NCI-H187 treated with DMSO at 0.1 percent for 48 hours (cell line): ENCODE measurements at places on chromosomes 13 and 19.

DNA sequence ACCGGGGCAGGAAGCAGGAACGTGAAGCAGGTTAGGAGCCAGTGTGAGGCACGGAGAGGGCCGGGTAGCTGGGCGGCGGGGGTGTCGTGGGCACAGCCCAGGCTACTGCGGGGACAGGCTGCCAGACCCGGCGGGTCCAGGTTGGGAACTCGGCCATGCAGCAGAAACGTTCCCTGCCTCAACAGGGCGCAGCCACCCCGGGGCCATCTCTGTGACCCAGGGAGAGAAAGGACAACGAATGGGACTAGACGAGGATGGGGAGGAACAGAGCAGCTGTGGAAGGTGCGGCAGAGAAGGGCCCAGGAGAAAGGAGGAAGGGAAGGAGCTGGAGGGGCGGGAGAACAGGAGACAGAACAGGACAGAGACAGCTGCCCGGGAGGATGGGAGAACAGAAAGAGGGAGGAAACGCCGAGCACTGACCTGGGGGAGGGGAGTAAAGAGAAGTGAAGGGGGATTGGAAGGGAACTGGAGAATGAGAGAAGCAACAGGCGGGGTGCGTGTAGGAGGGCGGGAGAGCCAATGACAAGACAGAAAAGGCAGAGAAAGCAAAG lies 12.9 kb upstream of the GARIN5A start:
- DNase-seq: no peak

GRCh38 chr19:8681345-8682029 lies 17.1 kb downstream of the ACTL9 start:
- no peak for DNase-seq

- no peak for DNase-seq
These were observed 26.9 kb upstream of the TMEM160 start for GRCh38 chr19:47075179-47075810.

- DNase-seq: no peak
These were observed 11.4 kb downstream of the PIAS4 start for GRCh38 chr19:4018775-4019504.

DNA sequence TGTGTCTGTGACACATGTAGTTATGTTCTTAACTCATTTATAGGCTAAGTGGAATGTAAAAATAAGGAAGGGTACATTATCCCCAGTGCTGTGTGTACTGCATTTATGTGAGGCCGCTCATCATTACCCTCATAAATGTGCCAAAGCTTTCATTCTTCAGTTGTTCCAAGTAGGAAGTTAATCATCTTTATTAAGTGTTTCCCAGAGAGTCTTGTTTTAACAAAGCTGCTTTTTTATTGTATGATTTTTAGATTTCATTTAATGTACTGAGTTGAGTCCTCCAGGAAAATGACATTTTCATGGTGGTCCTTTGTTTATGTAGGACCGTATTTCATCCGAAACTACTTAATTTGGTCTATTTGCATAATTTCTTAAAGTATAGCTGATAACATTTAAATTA lies 379.8 kb downstream of the DLEU7 start:
- DNase-seq: no peak

- DNase-seq: no peak
These were observed 1.6 kb downstream of the PKN1 start for GRCh38 chr19:14434543-14435319.

DNA sequence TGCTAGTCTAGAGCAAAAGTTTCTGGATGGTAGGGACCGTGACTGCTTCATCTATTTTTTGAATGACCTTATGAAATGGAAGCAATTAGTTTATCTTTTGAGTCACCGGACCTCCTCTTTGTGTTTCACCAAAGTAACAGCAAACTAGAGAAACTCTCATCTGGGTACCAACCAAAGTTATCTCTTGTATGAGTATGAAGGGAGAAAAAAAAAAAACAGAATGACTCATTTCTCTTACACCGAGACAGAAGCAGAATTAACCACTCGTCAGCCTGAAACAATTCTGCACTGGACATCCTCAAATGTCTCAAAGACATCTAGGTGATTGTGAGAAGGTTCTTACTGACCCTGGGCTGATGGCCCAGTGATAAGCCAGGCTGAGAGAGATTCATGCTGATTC lies 18.3 kb downstream of the ZNF100 start:
- no peak for DNase-seq

- DNase-seq: no peak
These were observed 20.1 kb downstream of the ZNF763 start for GRCh38 chr19:11984986-11985385.

DNA sequence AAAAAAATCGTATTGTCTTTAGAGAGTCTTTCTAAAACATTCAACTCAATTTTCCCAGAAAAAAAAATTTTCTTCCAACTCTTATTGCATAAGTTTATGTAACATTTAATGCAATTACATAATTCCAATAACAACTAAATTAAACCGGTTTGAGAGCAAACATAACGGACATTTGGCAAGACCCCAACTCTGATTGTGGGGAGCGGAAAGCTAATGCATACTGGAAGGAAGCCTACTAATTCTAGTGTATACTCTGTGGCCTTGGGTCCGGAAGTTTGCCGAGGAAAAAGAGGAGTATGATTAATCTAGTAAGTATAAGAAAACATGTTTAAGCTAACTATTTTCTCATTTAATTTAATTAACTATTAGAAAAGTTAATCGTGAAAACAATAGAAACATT lies 21.3 kb upstream of the MIR17HG start:
- no peak for DNase-seq

GRCh38 chr19:35264268-35265125 lies 4.3 kb upstream of the USF2 start:
- DNase-seq: no peak

DNA sequence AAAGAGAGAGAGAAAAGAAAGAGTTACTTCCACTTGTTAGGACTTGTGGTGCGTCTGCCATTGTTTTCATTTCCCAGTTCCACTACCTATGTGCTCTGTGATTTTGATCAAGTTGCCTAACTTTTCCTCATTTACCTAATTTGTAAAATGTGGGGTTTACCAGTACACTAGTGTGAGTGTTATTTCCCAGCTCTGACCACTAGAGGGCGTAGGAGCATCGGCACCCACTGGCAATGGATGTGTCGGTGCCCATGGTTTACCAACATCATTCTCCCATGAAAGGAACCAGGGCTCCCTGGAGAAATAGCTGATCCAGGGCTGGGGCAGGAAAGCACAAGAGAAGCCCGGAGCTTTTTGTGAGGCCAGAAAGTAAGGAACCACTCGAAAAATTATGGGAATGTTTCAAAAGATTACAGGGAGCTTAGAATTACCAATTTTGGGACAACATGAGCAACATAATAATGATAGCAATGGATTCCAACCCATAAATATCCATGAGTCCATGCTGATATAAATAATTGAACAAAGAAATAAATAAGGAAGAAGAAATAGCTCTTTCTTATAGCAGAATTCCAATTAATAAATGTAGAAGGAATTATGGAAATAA lies 15.1 kb upstream of the CEACAM4 start:
- DNase-seq: peak; percentile 14

- DNase-seq: no peak
These were observed 18.0 kb upstream of the CD70 start for GRCh38 chr19:6608940-6609339.

DNA sequence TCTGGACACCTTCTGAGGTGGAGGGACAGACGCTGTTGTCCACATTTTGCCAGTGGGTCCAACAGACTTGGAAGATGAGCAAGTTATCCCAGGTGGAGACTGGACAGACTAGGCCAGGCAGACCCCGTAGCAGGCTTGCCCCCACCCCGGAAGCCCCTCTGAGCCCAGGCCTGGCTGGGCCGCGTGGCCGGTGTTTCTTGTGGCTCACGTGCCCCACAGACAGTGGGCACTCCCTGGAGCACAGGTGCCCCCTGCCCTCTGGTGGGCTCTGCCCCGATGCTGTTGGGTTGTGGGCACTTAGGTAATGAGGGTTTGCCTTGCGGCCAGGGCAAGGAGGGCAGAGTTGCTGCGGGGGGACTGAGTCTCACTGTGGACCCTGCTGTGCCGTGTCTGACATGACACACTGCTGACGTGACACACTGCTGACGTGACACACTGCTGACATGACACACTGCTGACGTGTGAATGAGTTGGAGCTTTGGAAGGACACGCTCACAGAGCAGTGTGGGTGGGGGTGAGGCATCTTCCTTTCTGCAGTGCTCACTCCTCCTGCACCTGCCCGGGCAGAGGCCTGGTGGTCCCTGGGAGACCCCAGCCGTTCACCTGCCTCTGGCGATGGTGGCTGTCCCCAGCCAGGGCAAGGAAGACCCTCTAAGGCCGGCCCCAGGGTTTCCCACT lies 25.1 kb downstream of the DOT1L start:
- no peak for DNase-seq

- no peak for DNase-seq
These were observed 60.5 kb downstream of the SPATA13 start for GRCh38 chr13:24221007-24221406.

DNA sequence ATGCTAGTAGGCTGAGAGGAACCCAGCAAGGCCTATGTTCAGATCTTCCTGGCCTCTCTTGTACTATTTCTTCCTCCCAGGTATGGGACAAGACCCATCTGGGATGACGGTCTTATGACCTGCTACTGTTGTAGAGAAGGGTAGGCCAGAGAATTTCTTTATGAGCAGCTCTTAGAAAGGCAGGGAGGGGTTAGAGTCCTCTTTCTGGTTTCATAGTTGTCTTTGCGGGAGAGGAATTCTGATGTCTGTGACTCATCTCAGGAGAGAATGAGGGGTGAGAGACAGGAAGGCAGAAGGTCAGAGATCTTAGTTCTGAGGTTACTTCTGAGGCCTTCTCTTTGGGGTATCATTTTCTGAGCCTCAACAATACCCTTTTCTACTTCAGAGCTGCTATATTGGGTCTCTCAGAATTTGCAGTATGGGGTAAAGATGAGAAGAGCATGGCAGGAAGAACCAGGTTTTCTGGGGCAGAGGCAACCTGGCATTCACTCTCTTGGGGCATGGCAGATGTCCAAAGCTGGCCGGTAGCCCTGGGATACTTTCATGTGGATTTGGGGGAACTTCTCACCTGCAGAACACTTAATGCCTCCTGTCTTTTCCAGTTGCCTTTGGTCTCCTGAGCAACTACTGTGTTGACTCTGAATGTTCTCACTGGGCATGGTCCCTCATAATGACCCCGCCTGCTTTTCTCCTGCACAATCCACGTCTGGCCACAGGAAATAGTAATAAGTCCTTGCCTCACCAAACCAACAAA lies 154.4 kb downstream of the GGACT start:
- DNase-seq: no peak

- no peak for DNase-seq
These were observed 5.8 kb downstream of the SPHK2 start for GRCh38 chr19:48624791-48625723.

DNA sequence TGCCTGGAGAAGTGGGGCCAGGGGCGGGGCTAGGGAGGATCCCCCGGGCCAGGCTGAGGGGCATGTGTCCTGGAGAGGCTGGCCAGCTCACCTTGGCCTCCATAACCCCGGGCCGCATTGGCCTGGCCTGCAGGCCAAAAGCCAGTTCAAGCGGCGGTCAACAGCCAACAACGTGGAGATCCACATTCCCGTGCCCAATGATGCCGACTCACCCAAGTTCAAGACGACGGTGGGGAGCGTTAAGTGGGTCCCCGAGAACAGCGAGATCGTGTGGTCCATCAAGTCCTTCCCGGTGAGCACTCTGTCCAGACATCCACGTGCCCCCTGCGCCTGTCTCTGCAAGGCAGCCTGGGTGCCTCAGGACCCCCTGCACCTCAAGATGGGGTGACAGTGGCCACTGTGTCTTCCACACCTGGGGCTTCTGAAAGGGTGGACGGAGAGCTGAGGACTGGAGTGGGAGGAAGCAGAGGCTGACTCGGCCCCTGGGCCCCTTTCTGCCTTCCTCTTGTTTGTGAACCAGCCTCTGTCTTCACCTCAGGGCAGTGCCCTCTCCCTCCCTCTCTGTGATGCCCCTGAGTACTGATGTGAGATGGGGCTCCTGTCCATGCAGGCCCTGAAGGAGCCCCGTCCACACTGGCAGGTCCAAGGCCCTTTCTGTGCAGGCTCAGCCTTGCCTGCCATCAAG lies 31.1 kb downstream of the AP1M1 start:
- DNase-seq: no peak

DNA sequence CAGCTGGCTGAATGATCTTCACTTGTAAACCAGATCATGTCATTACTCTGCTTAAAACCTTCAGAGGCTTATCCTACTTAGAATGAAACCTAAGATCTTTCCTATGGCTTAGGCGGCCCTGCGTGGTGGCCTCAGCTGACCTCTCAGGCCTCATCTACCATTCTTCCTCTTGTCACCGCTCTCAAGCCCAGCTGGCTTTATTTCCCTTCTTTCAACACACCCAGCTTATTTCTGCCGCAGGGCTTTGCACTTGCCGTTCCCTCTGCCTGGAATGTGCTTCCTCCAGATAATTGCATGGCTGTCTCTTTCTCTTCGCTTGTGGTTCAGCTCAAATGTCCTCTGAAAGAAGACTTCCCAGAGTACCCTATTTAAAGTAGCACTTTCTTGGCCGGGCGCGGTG lies 3.6 kb upstream of the ASF1B start:
- DNase-seq: no peak

DNA sequence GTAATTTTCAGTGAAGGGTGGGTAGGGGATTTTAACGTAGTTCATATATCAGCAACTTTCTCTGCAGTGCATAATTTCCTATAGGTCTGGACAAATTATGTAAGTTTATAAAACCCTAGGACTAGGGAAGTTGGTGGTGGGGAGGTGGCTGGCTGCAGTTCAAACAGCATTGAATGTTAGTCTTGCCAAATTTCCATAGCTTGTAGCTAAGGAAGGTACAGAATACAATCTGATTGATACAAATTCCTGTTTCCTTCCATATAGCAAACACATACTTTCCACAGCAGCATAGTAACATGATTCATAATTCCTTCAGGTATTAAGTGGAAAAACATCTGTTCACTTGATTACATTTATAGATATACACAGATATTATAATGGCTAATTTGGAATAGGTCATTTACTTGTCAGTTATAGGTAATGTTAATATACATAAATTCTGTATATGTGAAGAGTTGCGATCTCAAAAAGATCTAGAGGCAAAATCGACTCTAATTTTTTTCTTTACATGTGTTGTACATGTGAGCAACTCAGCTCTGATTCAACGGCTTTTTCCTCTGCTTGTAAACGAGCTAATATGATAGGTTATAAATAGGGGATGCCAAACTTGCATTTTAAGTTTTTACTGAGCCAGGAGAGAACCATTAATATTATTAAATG lies 233.4 kb upstream of the CSNK1A1L start:
- DNase-seq: no peak

DNA sequence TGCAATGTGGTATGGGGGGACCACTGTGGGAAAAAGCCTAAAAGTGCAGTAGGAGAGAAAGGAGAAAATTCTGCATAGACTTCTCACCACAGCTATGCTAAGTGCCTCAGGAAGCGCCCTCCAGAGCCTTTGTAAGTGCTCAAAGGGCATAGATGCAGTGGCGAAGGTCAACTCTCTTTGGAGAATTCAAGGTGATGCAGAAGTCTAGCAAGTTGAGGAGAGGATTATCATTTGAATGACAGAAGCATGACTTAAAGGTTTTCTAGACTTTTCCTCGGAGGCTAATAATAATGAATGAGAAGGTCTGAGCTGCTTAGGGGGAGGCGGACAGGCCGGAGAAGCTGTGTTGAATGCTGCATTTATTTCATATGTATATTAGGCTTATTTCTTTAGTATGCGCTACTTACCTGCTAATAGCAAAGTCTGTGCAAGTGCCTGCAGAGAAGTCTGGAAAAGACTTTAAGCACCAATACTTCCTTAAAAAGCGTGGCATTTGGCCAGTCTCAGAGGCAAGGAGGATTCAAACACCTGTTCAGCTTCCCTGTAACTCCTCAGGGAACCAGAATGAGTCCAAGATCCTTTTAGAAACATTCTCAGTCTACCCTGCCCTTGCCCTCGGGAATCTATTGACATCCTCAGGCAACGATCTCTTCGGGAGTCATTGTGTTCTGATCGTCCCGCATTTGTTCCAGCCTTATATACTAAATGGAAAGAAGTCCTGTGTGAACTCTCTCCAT lies 56.2 kb downstream of the FLT1 start:
- no peak for DNase-seq
